ENCODE measurements at places on chromosomes 11 and 22.
A peak's percentile ranks its signal among the peaks of the same experiment; 100 is the strongest.

- DNase-seq = no peak
Observed at GRCh38 chr11:3099178-3099577, 42.0 kb upstream of the CARS1 start.

GRCh38 chr11:134687548-134687947 lies 275.5 kb upstream of the B3GAT1 start:
- DNase-seq = no peak

DNA sequence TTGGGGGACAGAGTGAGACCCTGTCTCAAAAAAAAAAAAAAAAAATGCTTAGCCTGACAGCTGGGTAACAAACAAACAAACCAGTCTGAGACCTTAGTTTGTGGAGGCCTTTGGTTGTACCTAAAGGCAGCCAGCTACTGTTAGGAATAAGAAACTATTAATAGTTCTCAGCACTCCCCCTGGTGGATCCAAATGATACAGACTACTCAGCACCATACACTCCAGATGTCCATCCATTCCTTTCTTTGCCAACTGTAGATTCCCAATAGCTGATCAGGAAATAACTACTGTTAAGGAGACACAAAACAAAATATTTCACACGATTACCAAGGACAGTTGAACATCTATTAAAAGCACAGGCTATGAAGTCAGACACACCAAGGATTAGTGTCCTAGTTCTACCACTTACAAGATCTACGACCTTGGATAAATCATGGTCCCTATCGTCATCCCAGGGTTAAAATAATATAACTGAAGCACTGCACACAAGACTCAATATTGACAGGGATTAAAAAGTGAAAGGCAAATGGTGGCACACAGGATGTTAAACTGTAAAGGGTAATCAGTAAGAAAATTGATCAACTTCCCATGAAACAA lies 17.2 kb downstream of the CLDN25 start:
- DNase-seq = peak; percentile 18

- DNase-seq = peak; percentile 69
Observed at GRCh38 chr11:100855466-100856067, 168.5 kb downstream of the ARHGAP42 start.

GRCh38 chr11:93832780-93833179 lies 17.6 kb downstream of the VSTM5 start:
- DNase-seq = no peak

GRCh38 chr11:132260636-132261035 lies 890.2 kb downstream of the NTM start:
- no peak for DNase-seq

DNA sequence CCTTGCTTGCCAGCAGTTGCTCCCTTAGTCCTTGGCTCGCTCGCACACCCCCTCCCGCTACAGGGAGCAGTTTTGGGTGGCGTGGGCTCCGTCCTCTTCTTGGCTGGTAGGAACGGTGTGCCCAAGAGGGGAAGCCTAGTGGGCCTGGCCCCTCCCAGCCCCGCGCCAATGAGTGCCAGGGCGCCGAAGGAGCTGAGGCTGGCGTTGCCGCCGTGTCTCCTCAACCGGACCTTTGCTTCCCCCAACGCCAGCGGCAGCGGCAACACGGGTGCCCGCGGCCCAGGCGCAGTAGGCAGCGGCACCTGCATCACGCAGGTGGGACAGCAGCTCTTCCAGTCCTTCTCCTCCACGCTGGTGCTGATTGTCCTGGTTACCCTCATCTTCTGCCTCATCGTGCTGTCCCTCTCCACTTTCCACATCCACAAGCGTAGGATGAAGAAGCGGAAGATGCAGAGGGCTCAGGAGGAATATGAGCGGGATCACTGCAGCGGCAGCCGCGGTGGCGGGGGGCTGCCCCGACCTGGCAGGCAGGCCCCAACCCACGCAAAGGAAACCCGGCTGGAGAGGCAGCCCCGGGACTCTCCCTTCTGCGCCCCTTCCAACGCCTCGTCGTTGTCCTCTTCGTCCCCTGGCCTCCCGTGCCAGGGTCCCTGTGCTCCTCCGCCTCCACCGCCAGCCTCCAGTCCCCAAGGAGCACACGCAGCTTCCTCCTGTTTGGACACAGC lies 1.6 kb downstream of the C11orf87 start:
- DNase-seq = no peak

- no peak for DNase-seq
Observed at GRCh38 chr22:31935961-31936635, 8.2 kb upstream of the YWHAH start.

- DNase-seq = no peak
Observed at GRCh38 chr11:2779981-2780849, 80.4 kb upstream of the KCNQ1OT1 start.

DNA sequence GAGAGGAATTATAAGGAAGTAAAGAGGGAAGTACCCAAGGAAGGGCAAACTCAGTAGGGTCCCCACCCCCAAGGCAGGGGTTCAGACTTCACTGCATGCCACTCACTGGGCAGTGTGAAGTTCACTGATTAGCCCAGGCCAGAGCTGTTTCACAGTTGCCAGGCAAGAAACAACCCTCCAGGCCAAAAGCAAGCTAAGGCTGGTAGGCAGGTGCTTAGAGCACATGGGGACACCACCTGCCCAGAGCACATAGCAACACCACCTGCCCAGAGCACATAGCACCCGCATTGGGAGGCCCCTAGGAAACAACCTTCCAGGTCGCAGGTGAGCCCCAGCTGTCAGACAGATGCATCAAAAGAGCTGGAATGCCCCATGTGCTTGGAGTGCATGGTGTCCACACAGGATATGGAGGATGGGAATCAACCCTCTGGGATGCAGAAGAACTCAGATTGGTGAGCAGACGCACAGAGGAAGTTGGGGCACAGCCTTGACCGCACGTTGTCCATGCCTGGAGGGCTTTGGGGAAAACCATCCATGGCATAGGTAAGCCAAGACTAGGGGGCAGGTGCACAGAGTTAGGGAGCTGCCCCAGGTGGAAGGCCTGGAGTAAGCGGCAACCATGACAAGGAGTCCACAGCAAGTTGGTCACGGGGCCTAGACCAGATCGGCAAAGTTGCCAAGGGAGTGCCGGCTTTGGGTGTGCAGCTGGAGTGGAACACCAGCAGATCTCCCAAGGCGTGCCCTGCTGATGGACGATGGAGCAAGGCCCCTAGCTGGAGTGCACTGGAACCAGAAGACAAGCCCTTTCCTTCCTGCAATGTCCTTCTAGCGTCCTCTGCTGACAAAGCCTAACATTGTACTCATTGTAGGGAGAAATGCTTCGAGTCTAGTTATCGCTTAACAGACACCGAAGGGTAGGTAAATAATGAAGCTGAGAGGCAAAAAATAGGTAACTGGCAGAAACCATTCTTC lies 7.8 kb upstream of the TMEM216 start:
- DNase-seq = no peak

DNA sequence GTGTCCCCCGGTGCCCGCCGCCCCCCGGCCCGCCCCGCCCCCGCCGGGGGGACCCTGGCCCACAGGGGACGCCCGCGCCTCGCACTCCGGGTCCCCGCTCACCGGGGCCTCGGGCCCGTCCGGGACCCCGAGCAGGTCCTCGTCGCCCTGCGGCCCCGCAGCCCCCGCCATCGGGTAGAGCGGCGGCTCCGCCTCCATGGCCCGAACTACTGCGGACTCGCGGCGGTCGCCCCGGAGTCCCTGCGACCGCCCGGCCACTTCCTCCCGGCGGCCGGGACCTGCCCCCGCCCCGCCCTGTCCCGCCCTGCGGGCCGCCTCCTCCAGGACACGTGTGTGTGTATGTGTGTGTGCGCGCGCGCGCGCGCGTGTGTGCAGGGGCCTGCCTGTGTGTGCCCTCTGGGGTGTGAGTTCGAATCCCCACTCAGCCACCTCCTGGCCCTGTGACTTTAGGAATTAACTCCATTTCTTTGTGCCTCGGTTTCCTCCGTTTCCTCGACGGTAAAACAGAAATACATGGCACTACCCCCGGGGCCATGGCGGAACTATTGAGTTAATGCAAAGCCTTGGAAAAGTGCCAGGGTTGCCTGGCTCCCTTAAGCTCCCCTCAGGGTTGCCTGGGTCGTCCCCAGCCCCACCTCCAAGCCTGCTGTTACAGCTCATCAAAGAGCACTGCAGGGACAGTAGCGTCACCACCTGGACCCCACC lies at the start of gene UNC93B1:
TSS of gene UNC93B1 (minus strand) at position 252 of the 705 bp plus-strand sequence. CDS start at position 198, 54 bp downstream.
- DNase-seq = peak; percentile 8

DNA sequence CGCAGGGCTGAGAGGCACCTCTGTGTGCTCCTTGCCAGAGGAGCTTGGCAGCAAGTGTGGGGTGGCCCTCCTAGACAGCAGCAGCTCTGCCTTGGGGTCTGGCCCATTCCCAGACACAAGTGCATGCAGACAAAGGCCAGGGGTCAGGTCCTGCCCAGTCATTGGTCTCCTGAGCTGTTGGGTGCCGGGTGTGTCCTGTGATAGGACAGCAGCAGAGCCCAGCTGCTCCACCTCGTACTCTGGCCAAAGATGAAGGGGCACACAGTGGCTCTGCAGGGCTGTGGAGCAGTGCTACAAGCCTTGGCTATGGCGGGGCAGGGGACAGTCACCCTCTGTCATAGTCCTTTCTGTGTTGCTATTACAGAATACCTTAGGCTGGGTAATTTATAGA lies 17.3 kb upstream of the OSBPL5 start:
- DNase-seq = no peak

DNA sequence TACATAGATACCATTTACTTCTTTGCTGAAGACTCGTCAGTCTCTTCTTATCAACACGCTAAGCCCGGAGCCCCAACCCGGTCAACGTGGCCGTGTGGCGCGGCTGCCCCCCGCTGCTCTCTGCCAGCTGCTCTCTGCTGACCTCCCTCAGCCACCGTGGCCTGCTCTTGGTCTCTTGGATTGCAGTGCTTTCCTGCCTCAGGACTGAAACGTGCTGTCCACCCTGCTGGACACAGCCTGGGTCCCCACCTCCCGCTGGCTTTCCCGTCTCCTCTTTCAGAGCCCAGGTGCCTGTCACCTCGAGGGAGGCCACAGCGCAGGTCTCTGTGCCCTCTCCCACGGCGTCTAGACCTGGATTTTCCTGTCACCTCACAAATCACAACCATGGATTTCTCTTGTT lies 388.1 kb upstream of the B3GAT1 start:
- no peak for DNase-seq

DNA sequence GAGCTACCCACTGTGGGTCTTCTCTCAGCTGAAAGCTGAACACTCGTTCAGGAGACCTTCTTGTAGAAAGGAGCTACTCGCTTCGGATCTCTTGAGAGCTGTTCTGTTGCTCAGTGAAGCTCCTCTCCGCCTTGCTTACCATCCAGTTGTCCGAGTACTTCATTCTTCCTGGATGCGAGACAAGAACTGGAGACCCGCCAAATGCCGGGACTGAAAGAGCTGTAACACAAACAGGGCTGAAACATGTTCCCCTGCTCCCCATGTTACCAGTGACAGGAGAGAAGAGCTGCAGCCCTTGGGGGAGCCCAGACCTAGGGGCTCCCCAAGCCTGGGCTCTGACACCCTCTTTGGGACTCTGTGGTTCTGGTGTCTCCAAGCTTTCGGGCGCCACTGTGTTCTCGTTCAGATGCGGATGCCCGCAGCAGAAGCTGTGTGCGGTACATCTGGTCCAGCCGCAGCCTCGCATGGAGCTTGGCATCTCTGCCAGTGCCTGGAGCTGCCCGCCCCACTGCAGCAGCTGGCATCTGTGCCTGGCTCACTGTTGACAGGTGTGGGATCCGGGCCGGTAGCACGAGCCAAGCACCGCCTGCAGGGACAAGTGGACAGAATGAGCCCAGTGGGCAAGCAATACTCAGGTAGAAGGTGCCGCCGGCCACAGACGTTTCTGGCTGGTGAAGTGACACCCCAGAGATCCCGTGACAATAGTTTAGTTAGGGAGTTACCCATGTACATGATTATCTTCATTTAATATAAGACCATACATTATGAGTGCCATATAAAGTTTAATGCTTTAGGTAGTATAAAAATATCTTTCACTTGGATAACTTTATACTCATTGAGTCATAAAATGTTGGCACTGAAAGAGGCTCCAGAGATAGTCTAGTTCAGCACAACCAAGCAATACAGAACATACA lies 49.1 kb downstream of the EMSY start:
- no peak for DNase-seq

GRCh38 chr11:61062181-61062930 lies 39.9 kb upstream of the CD5 start:
- no peak for DNase-seq

- no peak for DNase-seq
Observed at GRCh38 chr11:125797641-125798040, 9.7 kb downstream of the PATE3 start.

DNA sequence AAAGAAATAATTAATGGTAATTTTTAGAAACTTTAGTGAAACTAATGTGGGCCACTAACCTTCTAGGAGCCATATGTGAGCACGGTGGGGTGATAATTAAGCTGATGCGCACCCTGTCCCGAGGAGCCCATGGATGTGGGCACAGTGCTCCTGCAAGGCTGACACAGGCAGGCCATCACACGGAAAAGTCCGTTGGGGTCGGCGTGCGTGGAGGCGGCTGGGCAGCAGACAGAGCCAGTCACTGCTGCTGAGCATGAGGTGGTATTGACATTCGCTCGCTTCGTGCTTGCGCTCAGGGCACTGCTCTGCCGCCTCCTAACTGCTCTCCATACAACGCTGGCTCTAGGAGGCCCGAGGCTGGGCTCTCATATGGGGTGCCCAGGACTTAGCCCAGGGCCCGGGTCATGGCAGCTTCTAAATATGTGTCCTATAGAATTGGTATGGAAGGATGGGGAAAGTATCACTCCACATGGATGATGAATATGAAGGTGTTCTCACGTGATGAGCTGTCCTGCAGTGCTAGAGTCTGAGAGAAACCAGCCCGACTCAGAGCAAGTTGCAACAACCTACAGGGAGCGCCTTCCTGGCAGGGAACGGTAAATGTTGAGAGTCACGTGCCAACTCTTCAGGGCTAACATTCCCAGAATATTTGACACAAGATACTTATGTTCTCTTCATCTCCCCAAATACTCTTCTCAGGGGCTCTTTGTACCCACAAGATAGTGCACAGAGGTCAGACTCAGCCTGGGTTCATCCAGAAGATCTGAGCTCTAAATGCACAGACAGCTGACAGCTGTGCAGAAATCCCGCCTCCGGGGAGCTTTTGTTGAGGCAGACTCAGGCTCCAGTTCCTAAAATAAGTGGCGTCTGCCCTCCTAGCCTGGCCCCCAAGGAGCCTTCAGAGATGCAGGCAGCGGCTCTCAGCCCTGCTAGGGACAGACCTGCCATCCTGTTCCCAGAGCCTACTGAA lies 50.6 kb upstream of the ARFGAP3 start:
- no peak for DNase-seq

DNA sequence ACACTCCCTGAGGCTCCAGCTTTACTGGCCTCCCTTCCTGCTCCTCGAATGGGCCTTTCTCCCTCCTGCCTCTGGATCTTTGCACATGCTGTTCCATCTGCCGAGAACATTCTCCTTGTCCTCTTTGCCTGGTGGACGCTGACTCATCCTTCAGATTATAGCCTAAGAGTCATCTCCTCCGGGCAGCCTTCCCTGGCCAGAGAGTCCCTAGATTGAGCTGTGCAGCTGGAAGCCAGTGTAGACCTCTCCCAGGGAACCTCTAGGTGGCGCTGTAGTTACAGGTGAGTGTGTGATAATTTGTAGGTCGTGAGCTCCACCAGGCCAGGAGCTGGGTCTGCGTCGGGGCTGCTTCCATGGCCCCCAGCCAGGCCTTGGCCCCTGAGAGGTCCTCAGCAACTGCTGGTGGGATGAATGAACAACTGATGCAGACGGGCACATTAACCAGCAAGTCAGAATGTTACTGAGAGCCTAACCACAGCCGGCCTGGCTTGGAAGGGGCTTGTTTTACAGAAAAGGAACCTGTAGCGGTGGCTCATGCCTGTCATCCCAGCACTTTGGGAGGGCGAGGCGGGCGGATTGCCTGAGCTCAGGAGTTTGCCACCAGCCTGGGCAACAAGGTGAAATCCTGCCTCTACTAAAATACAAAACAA lies 8.7 kb downstream of the PNPLA5 start:
- no peak for DNase-seq
